ENCODE measurements at places on chromosomes 3 and 15.

- DNase-seq, result peak; percentile 29
These were observed 3.4 kb upstream of the SELENOT start for GRCh38 chr3:150599611-150600297.

DNA sequence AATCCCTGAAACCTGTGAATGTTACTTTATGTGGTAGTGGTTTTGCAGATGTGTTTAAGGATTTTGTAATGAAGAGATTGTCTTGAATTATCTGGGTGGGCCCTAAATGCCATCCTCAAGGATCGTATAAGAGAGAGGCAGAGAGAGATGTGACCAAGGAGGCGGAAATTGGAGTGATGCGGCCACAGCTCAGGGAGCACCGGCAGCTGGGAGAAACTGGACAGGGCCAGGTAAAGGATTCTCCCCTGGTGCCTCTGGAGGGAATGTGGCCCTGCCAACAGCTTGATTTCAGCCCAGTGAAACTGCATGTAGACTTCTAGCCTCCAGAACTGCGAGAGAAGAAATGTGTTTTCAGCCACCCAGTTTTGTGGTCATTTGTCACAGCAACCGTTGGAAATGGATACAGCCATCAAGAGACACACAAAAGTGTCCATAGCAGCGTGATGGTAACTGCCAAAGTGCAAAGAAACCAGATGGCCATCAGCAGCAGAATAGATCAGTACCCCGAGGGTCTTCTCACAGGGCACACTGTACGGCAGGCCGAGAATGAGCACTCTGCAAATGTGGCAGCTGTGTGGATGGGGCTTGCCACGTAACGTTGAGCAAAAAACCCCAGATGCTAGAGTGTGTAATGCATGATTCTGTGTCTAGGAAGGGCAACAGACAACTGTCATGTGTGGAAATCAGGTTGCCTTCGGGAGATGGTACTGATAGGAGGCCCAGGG is 12.2 kb downstream of the APBA2 start:
- DNase-seq, result no peak

- no peak for DNase-seq
These were observed 192.8 kb upstream of the THBS1 start for GRCh38 chr15:39388118-39388517.

- no peak for DNase-seq
These were observed 104.9 kb downstream of the TPRG1 start for GRCh38 chr3:189276444-189277219.

- DNase-seq, result no peak
These were observed 987 bp downstream of the PRTG start for GRCh38 chr15:55741833-55742497.

- no peak for DNase-seq
These were observed 14.0 kb downstream of the UBE2E1 start for GRCh38 chr3:23819599-23820360.

GRCh38 chr15:64800476-64800875 is 25.0 kb downstream of the PIF1 start:
- no peak for DNase-seq
